Aortic smooth muscle cell (primary cell): ENCODE measurements at places on chromosomes 3 and 15. TPM values are rescaled to one million over a fixed set of nuclear protein-coding genes. Genes with fewer than 3 reads are reported as not detected.

Gene FANCD2
- 13.1 and 25.9 TPM in 2 replicates for total RNA-seq

Gene IQCF5
- total RNA-seq: not detected in 2 replicates

Gene ST3GAL6
- total RNA-seq: 4.9 and 11.3 TPM in 2 replicates

Gene NR1I2
- under 0.01 and 0.06 TPM in 2 replicates for total RNA-seq

Gene SFMBT1
- 4.2 and 7.1 TPM in 2 replicates for total RNA-seq

Gene ACOX2
- 25.6 and 27.1 TPM in 2 replicates for total RNA-seq

Gene TMEM266
- total RNA-seq: 0.06 and 0.13 TPM in 2 replicates

Gene A4GNT
- total RNA-seq: not detected in 2 replicates

Gene KBTBD13
- total RNA-seq: not detected in 2 replicates

Gene ARPC4
- 228 and 238 TPM in 2 replicates for total RNA-seq

Gene SNURF
- 53.5 and 57.7 TPM in 2 replicates for total RNA-seq

Gene NRG4
- total RNA-seq: not detected in 2 replicates

Gene AADACL2
- not detected in 2 replicates for total RNA-seq

Gene MORC1
- not detected in 2 replicates for total RNA-seq

Gene CCR3
- total RNA-seq: not detected in 2 replicates

Gene MB21D2
- 2.2 and 4.2 TPM in 2 replicates for total RNA-seq

Gene TM4SF18
- 2.7 and 3.4 TPM in 2 replicates for total RNA-seq

Gene PDHB
- total RNA-seq: 103 and 121 TPM in 2 replicates
